ENCODE measurements at places on chromosomes 1 and 21. TPM values are rescaled to one million over a fixed set of nuclear protein-coding genes. Genes with fewer than 3 reads are reported as not detected.

- no peak for DNase-seq
These were observed 290.7 kb downstream of the TM2D1 start for GRCh38 chr1:61434276-61434675.

DNA sequence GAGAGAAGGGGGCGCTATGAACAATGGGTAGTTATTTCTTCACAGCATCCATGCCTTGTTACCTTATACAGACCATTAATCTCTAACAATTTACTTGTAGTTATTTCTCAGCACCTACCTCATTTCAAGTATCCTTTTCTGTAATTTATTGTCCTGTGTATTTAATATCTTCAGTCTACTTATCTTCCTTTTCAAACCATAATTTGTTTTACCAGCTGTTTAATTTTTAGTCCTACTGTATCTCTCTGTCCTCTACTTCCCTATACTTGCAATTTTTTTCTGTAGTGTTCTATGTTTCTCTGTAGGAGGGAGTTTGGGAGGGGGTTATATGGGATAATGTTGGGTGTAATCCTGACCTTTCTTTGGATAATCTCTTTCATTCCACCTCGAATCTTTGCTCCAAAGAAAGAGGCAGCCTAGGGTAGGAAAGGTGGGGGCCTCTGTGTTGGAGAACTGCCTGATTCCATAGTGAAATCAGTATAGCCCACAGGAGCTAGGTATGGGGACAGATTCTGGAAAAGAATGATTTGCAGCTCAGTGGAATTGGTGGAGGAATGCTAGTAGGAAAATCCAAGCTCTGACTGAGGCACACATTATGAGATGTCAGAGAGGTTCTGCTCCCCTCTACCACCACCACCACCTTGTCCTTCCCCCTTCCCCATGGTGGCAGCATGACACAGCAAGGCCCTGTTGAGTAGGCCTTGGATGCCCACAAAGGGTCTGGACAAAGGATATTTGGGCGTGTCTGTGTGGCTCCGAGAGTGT lies 642 bp downstream of the MLLT11 start:
- DNase-seq: no peak

DNA sequence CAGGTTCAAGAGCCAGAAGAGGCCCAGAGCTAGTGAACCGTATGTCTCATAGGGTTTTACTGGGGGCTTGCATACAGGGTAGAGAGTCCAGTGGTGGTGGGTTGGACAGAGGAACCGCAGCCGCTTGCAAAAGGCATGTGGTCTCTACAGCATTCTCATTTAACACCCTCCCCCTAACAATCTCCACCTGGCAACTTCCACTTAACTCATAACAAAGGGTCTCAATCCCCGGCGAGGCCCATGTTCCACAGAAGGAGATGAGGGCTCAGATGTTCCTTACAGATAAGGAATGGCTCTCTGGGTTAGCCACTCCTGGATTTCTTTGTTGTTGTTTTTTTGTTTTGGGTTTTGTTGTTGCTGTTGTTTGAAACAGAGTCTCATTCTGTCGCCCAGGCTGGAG lies 106.1 kb downstream of the APP start:
- no peak for DNase-seq

- peak; percentile 60 for DNase-seq
These were observed 1.2 kb upstream of the NEGR1 start for GRCh38 chr1:72283307-72284083.

AIRE gene
- total RNA-seq: not detected

DNA sequence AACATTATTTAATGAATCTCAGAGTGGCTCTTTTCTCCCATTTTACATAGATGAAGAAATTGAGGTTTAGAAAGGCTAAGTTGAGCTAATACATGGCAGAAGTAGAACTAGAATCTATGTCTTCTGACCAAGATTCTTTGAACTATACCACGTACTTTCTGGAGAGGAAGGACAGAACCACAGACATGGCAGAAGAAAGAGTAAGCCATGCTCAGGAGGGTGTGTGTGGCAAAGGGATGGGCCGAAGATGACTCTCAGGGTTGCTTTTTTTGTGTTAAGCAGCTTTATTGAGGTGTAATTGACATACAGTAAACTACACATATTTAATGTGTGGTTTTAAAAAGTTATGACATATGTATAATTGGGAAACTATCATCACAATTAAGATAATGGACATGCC lies 69.5 kb downstream of the PEX14 start:
- DNase-seq: no peak

ARV1 gene
- 7.1 TPM for total RNA-seq

All from transverse colon (tissue), 4 donors.